ENCODE measurements at places on chromosomes 3 and 15. TPM values are rescaled to one million over a fixed set of nuclear protein-coding genes. Genes with fewer than 3 reads are reported as not detected.

DNA sequence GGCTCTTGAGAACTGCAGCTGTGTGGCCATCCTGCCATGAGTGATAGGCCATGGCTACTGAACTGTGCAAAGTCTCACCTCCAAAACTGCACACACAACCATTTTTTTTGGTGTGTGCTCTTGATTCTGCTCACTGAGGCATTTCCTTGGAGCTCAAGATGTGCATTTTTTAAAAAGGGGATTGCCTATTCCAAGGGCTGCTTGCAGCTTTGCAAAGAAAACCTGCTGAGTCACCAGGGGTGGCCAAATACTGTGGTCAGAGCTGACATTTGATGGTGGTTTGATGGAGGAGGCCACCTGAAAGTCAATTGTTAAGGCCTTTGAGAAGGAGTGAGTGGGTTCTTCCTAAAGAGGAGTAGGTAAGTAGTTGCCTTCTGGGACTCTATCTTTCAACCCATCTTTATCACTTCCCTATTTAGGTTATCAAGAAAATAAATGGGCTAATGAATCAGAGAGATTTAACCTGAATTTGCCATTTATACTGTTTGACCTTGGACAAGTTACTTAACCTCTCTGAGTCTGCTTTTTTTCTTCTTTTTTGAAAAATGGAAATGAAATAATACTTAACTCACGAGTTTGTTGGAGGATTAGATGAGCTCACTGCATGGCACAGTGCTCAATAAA lies 87.9 kb downstream of the CHST2 start:
- DNase-seq: no peak

GRCh38 chr3:10941972-10942371 lies 50.6 kb upstream of the SLC6A1 start:
- no peak for DNase-seq

GRCh38 chr3:141597931-141598330 lies 111.1 kb downstream of the RASA2 start:
- no peak for DNase-seq

- DNase-seq: peak; percentile 89
Measured at GRCh38 chr3:188153437-188154013, 432 bp upstream of the LPP start.

DNA sequence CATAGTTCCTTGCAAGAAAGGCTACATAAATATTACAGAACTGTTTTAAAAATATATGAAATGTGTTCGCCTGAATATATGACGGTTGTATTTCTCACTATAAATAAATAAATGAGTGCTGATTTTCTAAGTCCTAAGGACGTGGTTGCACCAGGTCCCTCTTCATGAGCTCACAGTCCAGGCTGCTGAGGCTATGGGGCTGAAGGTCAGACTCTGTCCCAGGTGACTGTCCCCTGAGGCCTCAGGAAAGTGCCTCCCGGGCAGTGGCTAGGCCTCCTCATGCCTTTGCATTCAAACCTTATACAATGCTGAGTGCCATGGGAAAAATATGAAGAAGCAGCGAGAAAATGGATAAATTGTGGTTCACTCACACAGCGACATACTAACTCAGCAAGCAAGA lies 43.5 kb upstream of the SSR3 start:
- DNase-seq: no peak

GRCh38 chr3:129656659-129657247 lies 50.3 kb upstream of the PLXND1 start:
- DNase-seq: no peak

GRCh38 chr15:50257924-50258323 lies 7.6 kb downstream of the HDC start:
- DNase-seq: no peak

DNA sequence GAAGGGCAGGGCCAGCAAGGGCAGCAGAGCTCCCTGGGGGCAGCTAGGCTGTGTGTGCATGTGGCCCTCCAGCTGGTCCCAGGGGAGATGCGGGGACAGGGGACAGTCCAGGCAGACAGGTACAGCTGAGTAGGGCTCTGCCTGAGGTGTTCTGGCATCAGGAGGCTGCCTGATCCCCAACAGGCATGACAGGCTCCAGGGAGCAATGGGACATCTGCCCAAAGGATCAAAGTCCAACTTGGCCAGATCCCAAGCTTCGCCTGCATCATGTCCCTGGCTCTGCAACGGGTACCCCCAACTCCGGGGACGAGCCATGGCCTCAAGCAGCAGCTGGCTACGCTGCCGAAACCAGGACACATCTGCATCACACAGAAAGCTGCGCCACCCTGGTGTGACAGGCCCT lies 21.8 kb downstream of the ATRIP start:
- DNase-seq: peak; percentile 64

- no peak for DNase-seq
Measured at GRCh38 chr3:197339841-197340520, 41.6 kb upstream of the DLG1 start.

GRCh38 chr15:48781481-48782081 lies 29.3 kb downstream of the CEP152 start:
- DNase-seq: no peak

DNA sequence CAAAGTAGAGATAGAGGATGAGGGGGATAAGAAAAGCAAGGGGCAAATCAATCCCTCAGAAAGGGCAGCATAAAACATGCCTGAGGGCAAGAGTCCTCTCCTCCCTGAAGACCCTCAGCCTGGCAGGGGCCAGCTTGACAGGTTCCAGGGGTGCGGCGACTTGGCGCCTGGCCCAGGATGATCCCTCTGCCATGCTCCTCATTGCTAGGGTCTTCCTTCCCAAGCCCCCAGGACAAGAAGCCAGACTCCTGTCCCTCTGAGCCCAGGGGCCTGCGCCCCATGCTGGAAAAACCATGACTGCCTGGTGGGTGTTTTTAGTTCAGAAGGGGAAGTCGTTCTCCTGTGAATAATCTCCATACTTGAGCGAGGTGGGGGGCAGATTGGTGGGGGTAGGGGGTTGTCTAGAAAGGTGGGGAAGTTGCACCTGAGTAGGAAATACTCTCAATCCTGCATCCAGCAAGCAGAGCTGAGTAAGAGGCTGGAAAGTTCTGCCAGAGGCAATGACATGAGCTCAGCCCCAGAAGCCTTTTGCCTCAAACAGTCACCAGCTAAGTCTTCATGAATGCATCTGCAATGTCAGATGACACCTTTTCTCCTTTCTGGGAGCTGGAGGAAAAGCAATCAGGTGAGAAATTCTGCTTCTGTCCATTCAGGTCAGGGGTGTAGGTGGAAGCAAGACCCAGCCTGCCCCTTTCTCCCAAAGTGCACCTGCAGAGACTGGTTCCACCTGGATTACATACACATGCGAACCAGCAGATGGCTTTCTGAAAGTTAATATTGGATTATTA lies 18.3 kb downstream of the SLC12A8 start:
- DNase-seq: no peak

GRCh38 chr3:123655400-123655799 lies 70.5 kb upstream of the HACD2 start:
- no peak for DNase-seq

- DNase-seq: no peak
Measured at GRCh38 chr3:196344663-196345062, 6.5 kb upstream of the TM4SF19 start.

- no peak for DNase-seq
Measured at GRCh38 chr3:14741510-14741909, 66.6 kb downstream of the C3orf20 start.

GRCh38 chr15:87523516-87523915 lies 733.0 kb downstream of the NTRK3 start:
- no peak for DNase-seq

DNA sequence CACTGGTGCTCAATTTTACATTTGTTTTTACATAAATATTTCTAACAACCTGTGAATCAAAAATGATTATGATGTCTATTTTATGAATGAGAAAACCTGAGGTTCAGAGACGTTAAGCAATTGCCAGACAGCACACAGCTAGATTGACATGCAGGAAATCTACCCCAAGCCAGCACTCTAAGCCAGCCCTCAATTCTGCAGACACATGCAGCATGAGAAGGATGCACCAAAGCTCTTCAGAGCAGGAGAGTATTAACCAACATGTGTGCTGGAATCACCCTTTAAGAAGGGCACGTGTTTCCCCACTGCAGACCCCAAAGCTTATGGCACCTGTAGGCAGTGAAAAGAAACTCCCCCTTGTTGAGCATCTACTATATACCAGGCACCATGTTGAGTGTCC lies 126.1 kb upstream of the ARHGEF3 start:
- DNase-seq: no peak

GRCh38 chr3:81620849-81621248 lies 140.6 kb downstream of the GBE1 start:
- DNase-seq: no peak

DNA sequence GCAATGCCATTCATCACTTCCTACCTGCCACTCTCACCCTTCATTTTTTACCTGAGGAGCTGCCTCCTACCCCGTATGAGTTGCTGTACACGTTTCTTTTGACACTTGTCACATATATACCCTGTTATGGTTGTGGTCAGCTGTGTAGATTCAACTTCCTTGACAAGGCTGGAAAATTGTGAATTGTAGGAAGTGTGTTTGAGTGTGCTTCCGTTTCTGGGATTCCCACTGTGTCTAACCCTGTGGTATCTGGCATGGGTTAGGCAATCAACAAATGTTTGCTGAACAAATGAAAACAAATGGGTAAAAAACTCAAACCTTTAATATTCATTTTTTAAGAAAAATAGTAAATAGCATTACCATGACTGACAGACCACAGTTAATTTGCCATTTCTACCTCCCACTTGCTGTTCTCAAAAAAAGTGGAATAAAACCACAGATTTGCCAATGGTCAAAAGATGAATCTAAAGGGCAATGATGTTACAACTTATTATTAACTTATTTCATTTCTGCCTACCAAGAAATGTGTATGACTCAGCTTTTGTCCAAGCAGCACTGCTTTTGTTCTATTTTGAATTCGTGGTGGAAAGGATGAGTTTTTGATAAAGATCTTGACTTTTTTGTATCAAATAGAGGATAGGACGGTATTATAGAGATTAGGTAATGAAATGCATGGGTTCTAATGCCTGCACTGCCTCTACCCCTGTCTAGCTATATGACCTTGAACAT lies 404.6 kb downstream of the LPP start:
- no peak for DNase-seq

GRCh38 chr15:68517285-68517761 lies 61.5 kb upstream of the CORO2B start:
- DNase-seq: peak; percentile 44

- DNase-seq: no peak
Measured at GRCh38 chr3:196486263-196486662, 17.3 kb downstream of the RNF168 start.

DNA sequence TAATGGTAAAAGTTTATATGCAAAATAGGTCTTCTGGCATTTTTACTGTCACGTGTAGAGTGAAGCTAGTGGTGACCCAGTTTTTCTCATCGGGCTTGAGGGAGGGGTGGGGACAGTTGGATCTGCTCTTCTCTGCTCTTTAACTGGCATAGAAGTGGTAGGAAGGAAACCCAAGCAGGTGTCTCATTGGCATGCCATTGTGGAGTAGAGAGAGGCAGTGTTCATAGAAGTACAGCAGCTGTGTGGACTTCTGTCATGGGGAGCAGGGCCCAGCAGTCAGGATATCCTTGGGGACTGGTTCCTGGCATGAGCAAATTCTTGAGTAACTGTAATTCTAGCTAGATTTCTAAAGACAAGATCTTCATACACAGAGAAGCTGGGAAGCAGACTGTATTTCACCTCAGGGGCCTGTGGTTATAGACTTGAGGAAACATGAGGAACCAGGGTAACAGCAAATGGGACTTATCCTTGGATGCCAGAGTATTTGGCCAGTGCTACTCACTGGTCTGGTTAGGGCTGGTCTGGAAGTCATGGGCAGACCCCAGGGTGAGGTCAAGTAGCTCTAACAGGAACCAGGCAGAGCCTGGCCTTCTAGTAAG lies 42.9 kb downstream of the CDIN1 start:
- DNase-seq: no peak

DNA sequence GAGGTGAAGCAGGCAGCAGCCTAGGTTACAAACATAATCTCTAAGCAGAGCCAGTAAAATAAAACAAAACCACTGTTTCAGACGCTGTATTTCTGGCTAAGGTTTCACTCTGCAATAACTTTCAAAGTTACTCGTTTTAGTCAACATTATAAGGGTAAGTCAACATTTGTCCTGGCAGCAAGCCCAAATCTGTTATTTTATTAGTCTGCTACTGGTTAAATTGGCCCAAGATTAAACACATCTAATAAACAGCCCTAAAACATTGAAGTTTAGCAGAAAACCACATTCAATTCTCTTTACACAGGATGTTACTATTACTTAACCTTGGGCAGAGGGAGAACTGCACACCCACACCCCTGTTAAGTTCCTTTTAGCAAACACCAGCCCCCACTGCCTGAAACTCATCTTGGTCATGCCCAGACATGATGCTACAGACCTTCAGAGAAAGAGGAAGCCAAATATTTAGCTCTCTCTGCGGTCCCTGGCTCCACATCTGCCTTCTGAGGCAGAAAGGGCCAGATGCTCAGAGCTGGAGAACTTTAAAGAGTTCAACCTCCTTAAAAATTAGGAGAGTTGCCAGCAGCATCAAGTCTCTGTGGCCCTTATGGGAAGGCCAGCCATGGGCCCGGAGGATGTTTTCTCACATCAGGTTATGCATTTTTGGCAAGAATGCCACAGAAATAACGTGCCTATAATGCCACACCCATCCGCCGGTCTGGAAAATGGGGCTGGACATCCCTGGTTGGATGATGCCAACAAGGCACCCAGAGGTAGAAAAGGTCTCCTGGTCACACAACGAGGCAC lies 17.9 kb downstream of the ARHGEF3 start:
- DNase-seq: peak; percentile 66

- DNase-seq: no peak
Measured at GRCh38 chr3:42387802-42388651, 22.4 kb downstream of the LYZL4 start.

DNA sequence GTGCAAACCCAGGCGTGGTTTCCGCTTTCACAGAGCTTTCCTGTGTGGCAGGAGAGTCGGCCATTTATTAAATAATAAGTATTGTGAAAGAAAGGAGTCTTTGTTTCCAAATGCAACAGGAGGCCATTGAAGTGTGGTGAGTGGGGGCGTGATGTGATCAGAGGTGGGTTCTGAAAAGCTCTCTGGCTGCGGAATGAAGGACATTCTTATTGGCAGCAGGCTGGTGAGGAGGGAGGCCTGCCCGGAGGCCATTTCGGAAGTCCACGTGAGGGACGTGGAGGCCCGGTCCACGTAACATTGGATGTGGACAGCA lies 11.1 kb downstream of the ARNT2 start:
- no peak for DNase-seq

The TSC22D2 gene
- 38.9 TPM for total RNA-seq

The TRMT10C gene
- 20.4 TPM for total RNA-seq

The WWTR1 gene
- 48.2 TPM for total RNA-seq

The DZIP1L gene
- 3.7 TPM for total RNA-seq

The PTX3 gene
- 0.21 TPM for total RNA-seq

The ACTC1 gene
- 9,200 TPM for total RNA-seq

The IL12A gene
- total RNA-seq: 0.29 TPM

The SUCNR1 gene
- 2.4 TPM for total RNA-seq

The MEX3B gene
- 2.8 TPM for total RNA-seq

The TEX9 gene
- total RNA-seq: 1.6 TPM

Data from right cardiac atrium (tissue), 5 donors.